NCI-H748 treated with DMSO at 0.1 percent for 48 hours (cell line): ENCODE measurements at places on chromosomes 1 and 21.

DNA sequence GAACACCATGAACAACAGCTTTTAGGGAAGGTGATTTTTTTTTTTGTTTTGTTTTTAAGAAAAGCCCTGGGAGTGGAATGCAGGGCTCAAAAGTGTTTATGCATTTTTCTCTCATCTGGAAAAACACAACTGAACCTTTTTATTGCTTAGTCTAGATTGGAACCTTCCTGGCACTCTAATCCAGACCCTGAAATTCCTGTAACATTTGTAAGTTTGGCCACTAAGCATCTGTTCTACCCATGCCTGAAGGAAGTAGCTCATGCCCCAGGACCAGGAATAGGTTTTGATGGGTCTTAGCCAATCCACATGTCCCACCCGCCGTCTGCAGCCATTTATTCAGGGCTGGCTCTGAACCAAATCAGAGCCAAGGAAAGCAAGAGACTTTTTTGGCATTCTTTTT, 39.7 kb upstream of the SLC2A1 start:
- DNase-seq, result no peak

GRCh38 chr1:209879539-209879938, 51.8 kb downstream of the UTP25 start:
- no peak for DNase-seq

GRCh38 chr1:156508205-156508954, 7.8 kb upstream of the MEF2D start:
- DNase-seq, result no peak

GRCh38 chr1:183251101-183251958, 65.3 kb downstream of the LAMC2 start:
- DNase-seq, result no peak

DNA sequence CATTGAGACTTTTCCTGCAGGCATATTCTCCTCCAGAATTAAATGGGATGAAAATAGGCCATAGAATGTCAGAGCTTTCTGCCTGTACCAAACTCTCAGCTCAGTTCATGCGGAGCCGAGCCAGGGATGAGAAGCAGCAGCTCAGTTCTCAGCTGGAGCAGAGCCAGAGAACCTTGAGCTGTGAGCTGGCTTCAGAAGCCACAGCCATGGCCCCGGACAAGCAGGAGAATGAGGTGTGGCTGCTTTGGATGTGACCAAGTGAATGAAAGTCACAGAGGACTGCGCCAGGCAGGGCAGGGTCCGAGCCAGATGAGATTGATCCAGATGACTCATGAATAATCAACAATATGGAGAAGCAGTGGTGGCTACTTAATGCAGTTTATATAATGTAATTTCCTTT, 633.8 kb downstream of the NCAM2 start:
- no peak for DNase-seq

DNA sequence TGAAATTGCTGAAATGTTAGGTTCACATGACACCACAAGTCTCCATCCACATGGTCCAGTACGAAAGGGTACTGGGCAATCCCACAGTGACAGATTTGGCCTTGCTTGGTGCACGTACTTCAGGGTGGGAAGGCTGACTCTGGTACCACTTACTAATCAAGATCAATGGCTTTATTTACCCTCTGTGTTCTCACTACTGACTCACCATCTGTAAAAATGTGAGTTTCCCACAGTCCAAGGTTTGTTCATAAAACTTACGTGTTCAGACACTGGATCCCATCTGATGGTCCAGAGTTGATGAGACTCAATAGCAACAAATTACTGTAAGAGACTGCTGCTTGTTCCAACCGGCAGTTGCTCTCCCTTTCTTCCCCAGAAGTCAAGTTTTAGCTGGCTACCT, 231.7 kb downstream of the LMX1A start:
- no peak for DNase-seq

GRCh38 chr1:67535474-67535873, 105.3 kb upstream of the SERBP1 start:
- peak; percentile 39 for DNase-seq

DNA sequence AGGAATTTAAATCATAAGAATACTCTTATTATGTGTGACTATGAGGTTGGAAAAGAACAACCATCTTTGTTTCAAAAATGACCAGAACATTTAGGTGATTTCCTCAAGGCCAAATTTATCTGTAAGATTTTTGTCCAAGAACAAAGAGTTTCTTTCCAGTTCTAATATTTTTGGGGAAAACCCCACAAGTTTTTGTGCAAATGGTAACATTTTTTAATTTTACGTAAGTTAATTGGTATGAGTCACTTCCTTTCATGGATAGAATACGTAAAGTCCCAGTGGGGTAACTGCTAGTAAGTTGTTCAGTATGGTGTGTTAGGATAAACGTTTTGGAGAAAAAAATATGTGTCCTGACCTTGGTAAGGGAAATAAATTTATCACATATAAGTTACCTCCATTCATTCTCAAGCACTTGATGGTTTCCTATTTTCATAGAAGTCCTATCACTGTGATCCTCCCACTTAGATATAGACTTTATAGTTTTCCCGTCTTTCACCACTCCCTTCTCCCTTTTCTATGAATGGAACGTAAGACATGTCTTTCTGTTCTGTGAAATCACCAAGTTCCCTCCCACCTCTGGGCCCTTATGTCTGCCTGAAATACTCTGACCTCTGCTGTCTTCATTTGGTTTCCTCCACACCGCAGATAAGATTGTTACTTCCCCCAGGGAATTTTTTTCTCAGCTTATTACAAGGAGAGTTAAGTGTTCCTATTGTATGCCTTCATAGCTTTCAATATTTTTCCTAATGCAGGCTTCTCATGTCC, 34.9 kb upstream of the TSNAX start:
- no peak for DNase-seq

GRCh38 chr1:16393570-16394521, 26.8 kb downstream of the SZRD1 start:
- no peak for DNase-seq

DNA sequence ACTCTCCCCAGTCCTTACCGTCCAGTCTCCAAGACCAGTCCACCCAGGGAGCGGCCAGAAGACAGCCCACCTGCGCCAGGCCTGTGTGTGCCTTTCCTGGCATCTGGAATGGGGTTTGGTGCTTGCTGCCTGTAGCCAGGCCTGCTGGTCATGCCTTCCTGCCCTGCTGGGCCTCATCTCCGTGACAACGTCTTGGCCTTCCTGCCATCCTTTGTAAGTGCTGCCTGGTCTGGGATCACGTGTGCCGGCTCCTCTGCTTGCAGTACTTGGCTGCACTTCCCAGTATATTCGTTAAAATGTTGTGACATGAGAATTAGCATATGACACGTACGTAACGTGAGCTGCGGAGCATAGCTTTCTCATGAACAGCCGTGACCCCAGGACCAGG, 145.3 kb upstream of the COL6A1 start:
- DNase-seq, result no peak
